ENCODE measurements at places on chromosomes 11 and 22.

- no peak for DNase-seq
These were observed at the start of gene SEPTIN5 for GRCh38 chr22:19714312-19715187. Gene SEPTIN5 (plus strand): TSS chr22:19714503. CDS start chr22:19714589, 86 bp downstream.

GRCh38 chr11:86993031-86993430 is 37.8 kb upstream of the FZD4 start:
- DNase-seq: no peak

GRCh38 chr11:20397281-20397680 is 9.8 kb downstream of the PRMT3 start:
- no peak for DNase-seq

GRCh38 chr11:3245071-3245470 is 12.9 kb upstream of the MRGPRE start:
- DNase-seq: no peak

DNA sequence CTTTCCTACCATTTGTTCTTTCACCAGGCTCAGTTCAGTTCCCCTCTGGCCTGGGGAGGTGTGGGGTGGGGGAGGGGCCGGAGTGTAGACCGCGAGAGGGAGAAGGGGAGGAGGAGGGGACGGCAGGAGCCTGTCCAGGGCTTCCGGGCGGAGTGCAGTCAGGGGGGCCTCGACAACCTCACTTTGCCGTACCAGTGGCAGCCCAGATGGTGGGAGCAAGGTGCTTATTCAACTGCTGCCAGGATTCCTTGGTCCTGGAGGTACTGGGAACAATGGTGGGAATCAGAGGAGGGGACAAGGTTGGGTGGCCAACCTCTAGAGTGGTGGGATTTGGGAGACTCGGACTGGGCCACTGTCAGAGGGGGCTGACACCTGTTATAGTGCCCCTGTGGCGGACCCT is 1.2 kb downstream of the BACE1 start:
- DNase-seq: no peak

- no peak for DNase-seq
These were observed 43.7 kb downstream of the CD82 start for GRCh38 chr11:44608991-44609782.

DNA sequence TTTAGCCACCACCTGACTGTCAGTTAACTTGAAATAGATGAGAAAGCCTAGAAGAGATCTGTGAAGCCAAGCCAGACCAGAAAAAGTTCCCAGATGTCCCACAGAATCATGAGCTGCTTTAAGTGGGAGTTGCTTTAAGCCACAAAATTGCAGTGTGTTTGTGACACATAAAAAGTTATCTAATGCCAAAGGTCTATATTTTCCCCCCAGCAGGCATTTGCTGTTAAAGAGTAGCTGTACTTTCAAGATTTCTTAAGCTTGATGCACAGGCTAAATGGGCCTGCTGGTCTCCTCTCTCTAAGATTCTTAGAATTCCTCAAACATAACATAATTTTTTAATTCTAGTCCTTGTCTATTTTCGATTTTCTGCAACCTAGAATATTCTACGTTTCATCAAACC is 825.7 kb downstream of the FAM181B start:
- DNase-seq: no peak

All from HuH-7.5 (cell line).